Central memory CD4-positive, alpha-beta T cell (primary cell): ENCODE measurements at places on chromosomes 4 and X.

DNA sequence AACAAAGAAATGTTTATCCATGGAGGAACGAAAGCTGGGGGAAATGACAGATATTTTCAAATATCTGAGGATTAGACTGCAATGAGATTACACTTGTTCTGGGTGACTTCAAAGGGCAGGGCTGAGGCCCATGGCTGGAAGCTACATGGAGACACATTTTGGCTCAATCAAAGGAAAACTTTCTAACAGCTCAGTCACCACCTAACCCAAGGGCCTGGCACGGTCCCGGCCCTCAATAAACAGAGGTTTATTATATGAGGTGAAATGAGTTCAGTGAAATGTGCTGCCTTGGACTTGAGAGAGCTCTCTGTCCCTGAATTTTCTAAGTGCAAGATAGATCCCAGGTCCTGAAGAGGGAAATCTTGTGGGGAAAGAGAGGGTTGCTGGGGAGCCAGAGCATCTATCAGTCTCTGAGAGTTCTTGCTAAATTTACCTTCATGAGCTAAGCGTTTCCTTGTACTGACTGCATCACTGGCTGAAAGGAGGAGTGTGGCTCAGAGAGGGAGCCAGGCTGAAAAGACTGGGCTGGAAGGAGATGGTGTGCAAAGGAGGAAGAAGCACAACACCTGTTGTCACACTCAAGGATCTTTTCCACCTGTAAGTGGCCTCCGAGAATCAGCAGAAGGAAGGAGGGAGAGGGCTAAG, 2.0 kb upstream of the RIPPLY1 start:
- no peak for DNase-seq

- DNase-seq = no peak
Observed at GRCh38 chrX:568311-568710, 62.3 kb upstream of the SHOX start.

DNA sequence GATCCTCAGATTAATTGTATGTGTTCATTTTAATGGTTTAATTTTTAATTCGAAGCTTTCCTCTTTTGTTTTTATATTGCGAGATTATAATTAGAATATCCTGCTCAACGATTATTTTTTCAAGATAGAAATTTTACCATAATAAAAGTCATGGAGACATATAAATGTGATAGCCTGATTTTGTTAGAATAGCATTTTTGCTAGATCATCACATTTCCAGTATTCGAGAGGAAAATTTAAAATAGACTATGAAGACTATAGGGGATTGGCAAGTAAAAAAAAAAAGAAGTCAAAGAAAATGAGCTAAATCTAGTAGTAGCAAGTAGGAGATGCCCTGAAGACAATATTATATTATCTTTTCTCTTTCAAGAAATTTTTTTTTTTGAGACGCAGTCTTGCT, 60.6 kb downstream of the TENM3 start:
- DNase-seq = no peak

DNA sequence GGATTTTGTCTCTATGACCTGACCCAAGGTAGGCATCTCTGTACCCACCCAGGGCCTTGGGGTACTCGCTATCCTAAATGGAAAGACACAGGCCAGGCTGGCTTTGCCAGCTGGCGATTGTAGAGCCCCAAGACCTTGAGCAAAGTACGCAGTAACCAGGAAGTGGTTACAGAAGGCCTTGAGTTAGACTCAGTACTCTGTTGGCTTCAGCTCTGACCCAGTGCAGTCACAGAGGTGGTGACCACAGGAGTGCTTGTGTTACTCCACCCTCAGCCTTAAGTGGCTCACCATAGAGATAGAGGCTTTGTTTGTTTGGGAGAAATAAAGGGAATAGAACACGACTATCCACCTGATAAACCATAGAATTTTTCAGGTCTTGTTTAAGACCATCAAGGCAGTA, 880.5 kb upstream of the POU3F4 start:
- DNase-seq = no peak

GRCh38 chr4:133856731-133857355, 344.7 kb downstream of the PABPC4L start:
- no peak for DNase-seq

DNA sequence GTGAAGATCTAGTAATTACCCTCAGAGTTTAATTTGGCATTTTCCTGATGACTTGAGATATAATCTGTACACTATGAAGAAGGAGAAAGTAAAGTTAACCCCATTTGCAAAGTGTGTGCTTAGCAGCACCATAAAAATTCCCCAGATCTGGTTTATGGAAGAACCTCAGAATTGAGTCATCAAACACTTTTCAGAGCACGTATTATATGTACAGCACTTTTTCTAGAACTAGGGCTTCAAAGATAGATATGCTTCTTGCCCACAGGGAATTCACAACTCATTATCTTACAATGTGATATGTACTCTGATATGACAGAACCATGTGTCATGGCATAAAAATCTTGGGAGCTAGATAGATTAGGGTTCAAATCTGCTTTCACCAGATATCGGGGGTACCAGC, 150.9 kb downstream of the SLC10A7 start:
- DNase-seq = no peak

GRCh38 chrX:134256684-134257083, 19.7 kb downstream of the CCDC160 start:
- no peak for DNase-seq

- no peak for DNase-seq
Observed at GRCh38 chr4:84690481-84690880, 107.6 kb downstream of the CDS1 start.

GRCh38 chrX:23832721-23833120, 49.7 kb downstream of the SAT1 start:
- no peak for DNase-seq

GRCh38 chr4:34790131-34790530, 1454.2 kb downstream of the ARAP2 start:
- no peak for DNase-seq

DNA sequence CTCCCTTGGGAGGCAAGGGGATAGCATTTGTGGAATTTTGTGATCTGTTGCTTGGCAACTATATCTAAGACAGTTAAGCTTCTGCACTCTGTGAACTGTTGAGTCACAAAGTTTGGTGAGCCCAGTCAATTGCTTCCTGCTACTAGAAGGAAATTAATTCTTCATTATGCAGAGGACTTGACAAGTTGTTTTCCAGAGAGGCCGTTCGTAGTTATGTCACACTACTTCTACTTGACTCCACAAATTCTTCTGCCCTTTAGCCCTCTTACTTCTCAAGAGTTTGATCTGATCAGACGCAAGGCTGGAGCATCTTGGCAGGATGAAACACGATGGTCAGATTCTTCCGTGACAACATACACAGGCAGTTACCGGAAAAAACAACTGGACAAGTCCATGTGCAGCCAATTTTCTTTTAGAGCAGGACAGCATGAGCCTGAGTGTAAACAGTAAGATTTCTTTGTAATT, at the start of gene C4orf51:
Gene C4orf51, plus strand, starts transcription at position 156 of the 465 bp plus-strand sequence. Its CDS starts 58 bp downstream, at position 214.
- DNase-seq = no peak

GRCh38 chrX:318068-318738, 393 bp downstream of the GTPBP6 start:
- DNase-seq = peak; percentile 99

- no peak for DNase-seq
Observed at GRCh38 chrX:26918631-26919030, 544.5 kb downstream of the PPP4R3C start.
